ENCODE measurements at places on chromosomes 6 and 20.

- DNase-seq = no peak
These were observed 21.3 kb downstream of the PRR18 start for GRCh38 chr6:166286839-166287271.

DNA sequence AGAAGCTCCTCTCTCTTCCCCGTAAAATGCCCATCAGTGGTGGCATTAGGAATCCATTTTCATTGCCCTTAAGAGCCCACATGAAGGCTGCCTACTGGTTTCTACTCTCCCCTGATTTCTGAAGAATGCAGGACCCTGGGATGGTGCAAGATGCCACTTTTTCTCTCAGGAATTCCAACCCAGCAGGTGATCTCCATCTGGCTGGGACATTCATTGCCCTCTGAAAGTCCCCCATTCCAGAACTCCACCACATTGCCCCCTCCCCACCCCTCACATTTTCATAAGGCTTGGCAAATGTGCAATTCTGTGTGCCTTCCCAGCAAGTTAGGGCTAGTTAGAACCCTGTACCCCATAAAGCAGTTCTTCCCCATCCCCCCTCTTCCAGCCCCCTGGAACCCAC lies 88.0 kb downstream of the BANF2 start:
- no peak for DNase-seq

DNA sequence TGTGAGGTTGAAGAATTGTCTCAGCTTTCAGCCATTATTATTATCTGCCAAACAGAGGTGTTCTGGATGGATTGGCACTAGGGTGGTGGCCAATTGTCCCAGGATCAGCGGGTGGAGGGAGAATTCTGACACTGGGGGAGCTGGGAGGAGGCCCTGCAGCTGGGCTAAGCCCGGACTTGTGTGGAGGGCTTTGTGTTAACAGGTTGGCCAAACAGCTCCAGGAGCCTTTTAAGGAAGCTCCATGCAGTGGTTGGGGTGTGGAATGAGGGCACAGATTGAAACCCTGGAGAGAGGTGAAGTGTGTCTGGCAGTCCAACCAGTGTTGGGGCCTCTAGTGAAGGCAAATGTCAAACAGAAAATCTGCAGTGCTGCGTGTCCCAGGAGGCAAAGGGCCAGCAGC lies 135.8 kb downstream of the IMPG1 start:
- no peak for DNase-seq

GRCh38 chr6:7921632-7922092 lies 11.1 kb upstream of the TXNDC5 start:
- DNase-seq = no peak

GRCh38 chr6:26613689-26614683 lies 17.2 kb downstream of the ABT1 start:
- DNase-seq = peak; percentile 72

DNA sequence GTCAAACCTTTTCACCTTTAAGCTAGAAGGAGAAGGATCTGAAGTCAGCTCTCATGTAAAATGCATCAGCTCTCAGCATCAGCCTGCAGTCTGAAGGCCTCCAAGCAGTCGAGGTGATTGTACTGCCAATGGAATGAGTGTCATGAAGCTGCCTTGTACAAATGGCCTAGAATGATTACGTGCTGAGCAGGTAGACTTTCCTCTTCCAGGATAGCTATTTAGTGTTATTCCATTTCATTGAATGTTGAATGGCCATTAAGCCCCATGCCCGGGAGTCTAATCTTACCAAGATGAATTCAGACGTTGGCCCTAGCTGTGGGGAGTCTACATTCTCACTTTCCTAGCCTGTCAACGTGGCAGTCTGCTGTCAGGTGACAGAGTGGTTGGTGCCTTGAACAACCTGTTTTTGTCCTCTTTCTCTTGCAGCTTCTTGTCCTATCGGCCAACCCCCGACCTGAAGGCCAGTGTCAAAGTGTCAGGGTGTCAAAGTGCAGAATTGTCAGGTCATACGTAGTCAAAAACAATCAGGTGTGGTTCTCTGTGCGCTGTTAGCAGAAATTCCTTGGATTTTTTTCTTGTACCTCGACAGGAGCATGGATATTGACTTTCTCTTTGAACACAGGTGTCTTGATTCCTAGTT lies 95.2 kb upstream of the TIAM2 start:
- DNase-seq = no peak

- DNase-seq = no peak
These were observed 178.4 kb upstream of the ARID1B start for GRCh38 chr6:156598855-156599180.

DNA sequence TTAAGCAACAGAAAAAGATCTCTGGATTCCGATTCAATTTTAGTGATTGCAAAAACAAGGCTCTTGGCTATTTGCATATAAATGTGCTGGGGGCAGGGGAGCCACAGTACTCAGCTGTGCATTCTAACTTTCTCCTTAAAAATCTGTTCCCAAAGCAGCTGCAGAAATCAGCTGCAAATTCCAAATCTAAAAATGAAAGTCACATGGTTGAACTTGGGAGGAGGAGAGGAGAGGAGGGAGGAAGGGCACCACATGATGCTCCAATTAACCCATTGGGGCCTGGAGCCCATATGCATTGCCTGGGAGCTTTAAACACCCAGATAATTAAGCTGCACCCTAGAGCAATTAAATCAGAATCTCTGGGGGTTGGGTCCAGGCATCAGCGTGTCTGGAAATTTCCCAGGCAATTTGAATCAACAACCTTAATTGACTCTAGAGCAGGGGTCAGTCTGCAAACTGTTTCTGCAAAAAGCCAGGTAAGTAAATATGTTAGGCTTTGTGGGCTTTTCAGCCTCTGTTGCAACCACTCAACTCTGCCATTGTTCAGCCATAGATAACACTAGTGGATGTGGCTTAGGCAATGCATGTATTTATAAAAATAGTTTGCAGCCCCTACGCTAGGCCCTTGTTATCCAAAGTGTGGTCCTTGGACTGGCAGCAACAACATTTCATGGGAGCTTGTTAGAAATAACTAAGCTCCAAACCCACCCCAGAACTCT lies 508.1 kb downstream of the KIF16B start:
- DNase-seq = no peak

- DNase-seq = no peak
These were observed 10.4 kb upstream of the ABHD16B start for GRCh38 chr20:63850689-63851547.

DNA sequence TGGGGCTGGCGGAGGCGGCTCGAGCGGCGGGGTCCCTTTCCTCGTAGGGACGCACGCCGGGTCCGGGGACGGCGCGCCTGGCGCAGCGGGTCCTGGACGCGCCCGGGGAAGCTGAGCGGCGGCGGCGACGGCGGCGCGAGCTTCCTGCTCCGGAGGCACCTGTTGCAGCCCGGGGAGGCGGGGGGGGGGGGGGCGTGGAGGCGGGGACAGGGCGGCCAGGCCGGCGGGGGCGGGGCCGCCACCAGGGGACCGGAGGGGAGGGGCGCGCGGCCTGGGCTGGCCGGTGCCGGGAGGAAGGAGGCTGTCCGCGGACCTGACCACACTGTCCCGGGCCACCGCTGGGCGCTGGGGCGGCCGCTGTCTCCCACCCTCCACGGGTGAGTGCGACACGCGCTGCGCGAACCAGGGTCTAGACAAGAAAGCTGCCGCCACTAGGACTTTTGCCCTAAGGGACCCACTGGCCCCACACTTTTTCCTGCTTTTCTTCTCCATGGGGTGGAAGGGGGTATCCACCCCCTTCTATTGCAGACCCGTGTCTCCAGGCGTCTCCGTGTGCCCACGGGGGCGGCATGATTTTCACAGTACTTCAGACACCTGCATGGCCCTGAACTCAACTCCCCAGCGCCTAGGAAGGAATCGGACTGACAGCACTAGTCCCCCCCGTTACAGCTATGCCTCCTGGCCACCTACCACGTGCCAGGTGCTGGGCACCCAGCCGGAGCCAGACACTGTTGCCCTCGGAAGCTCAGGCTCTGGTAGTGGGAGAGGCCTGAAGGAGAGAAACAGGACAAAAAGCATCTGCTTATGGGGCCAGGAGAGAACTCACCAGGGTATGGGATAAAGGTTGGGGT lies at the start of gene NFATC2:
Gene NFATC2 (minus strand): TSS at position 149 of the 851 bp plus-strand sequence. CDS start 220 bp downstream, outside the sequence.
- DNase-seq = peak; percentile 79

Data from neural progenitor cell (in vitro differentiated cells).